IPS DF 6.9 (cell line): ENCODE measurements at places on chromosomes 7 and 10.

DNA sequence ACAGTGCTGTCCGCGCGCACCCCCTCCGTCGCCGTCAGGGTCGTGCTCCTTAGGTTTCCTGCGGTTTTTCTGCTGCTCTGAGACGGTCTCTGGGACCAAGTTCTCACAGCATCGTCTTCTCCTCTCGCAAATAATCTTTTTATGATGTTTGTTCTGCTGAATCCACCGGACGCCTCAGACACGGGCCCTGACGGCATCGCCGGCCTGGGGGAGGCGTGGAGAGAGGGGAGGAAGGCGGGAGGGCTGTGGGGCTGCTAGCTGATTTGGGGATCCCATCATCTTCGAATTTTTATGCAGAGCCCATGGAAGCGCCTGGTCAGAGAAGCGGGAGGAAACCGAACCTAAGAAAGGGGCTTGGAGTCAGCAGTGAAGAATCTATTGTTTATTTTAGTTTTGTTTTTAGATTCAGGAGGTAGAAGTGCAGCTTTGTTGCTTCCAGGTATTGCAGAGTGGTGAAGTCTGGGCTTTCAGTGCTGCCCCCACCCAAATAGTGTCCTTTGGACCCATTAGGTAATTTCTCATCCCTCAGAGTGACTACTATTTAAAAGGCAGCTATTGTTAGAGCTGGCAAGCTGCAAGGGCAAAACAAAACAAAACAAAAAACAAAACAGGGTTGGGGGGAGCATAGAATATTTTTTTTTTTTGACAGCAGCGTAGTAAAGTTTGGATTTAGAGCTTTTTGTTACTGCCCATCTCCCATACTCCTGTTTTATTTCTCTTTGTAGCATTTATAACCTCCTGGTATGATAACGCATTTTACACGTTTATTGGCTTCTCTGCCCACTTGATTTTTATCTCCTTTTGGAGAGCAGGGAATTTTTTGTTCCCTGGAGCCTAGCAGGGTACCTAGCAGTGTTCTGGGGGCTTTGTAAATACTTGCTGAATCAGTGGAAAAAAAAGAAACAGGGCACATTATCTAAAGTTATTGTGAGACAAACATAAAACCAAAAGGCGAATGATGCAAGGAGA, 92.6 kb downstream of the SPAG6 start:
- DNase-seq: no peak
- H3K4me3 ChIP-seq: peak overlapping the region; percentile 50; the same call in 1 of the 2 replicates
- no peaks in the 10 kb centered on the region for H3K36me3 ChIP-seq
- peaks cover 23% of the 10 kb centered on the region for H3K27me3 ChIP-seq
- H3K4me1 ChIP-seq: 0 out of 2 replicates have a peak, but pooled peaks cover 3% of the 10 kb centered on the region
- no peak overlapping the region for H3K27ac ChIP-seq

- H3K36me3 ChIP-seq: no peaks in the 10 kb centered on the region; the same call in 1 of the 2 replicates
- DNase-seq: no peak
Measured at GRCh38 chr10:283140-283479, 147.9 kb downstream of the ZMYND11 start.

DNA sequence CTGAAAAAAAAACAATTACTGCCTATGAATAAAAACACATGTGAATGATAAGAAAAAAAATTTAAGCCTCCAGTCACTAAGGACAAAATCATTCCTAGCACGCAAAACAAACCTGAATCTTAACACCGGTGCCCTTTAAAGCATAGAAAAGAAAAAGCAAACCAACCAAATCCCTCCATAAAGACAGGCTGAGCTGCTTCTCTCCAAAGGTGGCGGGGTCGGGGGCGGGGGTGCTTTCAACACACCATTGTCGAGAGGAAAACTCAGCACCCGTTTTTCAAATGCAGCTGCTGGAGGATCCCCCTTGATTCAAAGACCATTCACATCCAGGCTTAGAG, 1.4 kb downstream of the ST8SIA6 start:
- peak overlapping the region; percentile 54; the same call in 1 of the 2 replicates for H3K4me3 ChIP-seq

GRCh38 chr10:79898597-79899325, 50.1 kb downstream of the SFTPD start:
- peaks cover 2% of the 10 kb centered on the region; the same call in 1 of the 2 replicates for H3K27me3 ChIP-seq
- no peak for DNase-seq
- no peaks in the 10 kb centered on the region for H3K36me3 ChIP-seq
- no peaks in the 10 kb centered on the region for H3K4me1 ChIP-seq
- no peak overlapping the region for H3K27ac ChIP-seq

- no peaks in the 10 kb centered on the region for H3K27me3 ChIP-seq
- DNase-seq: no peak
- H3K27ac ChIP-seq: no peak overlapping the region
Measured at GRCh38 chr10:112173206-112173605, 10.4 kb downstream of the GPAM start.

DNA sequence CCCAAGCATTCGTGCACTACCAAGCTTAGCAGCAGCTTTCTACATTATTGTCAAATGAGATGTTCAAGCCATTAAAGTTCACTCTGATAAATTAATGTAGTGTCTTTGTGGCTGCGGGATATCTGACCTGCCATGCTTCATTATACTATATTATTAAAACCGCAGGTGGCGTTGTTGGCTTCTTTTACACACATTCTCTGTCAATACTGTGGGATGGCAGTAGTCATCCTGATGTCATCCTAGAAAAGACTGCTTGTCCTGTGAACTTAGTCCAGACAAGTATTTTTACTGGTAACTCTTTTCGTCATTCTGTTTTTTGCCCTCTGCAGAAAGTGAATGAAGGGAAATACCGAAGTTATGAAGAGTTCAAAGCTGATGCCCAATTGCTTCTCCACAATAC, 103.9 kb downstream of the ZMYND11 start:
- H3K27me3 ChIP-seq: no peaks in the 10 kb centered on the region
- DNase-seq: no peak
- no peak overlapping the region for H3K27ac ChIP-seq
- H3K4me3 ChIP-seq: no peak overlapping the region

DNA sequence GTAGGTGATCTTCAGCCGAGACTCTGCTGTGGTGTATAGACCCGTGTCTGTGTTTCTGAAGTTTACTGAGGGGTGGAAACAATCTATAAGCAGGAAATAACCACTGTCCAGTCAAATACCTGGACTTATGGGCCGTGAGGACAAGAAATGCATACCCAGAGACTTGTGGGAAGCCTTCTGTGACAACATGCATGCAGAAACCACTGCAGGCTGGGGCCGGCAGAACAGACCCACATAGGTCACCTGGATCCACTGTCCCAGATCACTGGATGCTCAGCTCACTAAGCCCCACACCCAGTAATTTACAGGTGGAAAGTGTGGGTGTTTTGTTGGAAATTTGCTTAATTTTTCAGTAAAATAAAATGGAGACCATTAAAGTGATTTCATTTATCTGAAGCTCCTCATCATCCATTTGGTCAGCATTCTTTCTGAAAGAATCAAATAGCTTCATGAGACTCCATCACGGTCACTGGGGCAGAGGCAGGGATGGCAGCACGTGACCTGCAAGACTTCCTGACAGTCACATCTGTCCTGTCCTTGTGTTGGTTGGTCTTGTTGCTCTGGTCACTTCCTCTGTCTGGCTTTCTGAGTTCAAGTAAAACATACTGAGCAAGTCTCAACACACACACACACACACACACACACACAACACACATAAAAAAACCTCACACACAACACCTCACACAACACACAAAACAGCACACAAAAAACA, 108.3 kb downstream of the TNS3 start:
- H3K4me1 ChIP-seq: peaks cover 15% of the 10 kb centered on the region
- H3K27me3 ChIP-seq: no peaks in the 10 kb centered on the region; the same call in 1 of the 2 replicates
- H3K4me3 ChIP-seq: no peak overlapping the region
- no peaks in the 10 kb centered on the region for H3K36me3 ChIP-seq

GRCh38 chr7:158802535-158803366, 26.6 kb downstream of the ESYT2 start:
- H3K27ac ChIP-seq: no peak overlapping the region
- DNase-seq: no peak
- H3K4me1 ChIP-seq: peaks cover 3% of the 10 kb centered on the region; the same call in 1 of the 2 replicates
- H3K4me3 ChIP-seq: no peak overlapping the region

DNA sequence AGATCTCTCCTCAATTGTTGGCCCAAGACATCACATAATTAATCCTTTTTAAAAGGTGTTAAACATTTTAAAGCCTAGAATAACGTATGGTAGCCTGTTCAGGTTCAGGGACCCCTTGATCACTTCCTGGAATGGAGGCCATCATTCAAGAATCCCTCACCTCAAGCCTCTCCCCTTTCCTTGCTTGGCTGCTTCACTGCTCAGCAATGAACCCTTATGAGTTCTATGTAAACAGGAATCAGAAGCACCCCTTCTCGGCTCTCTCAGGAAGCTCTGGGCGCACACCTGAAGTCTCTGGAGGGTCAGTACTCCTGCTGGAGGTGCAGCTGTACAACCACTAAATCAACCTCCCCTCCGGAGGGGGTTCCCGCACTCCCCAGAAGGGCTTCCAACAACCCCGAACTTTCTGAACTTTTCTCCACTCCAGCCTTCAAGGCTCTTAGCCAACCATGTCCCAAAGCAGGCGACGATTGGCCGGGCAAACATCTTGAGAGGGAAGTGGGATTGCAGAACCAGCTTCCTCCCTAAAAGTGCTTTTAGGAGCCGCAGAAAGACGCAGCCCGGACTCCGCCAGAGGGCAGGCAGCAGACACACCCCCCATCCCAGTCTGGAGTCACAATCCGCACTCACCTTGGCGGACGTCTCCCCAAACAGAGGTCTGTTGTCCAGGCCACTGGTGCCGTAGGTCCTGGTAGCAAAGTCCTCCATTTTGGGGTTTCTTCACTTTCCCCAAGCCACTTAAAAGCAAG, 562 bp downstream of the TMEM243 start:
- peak overlapping the region; percentile 97 for H3K4me3 ChIP-seq
- DNase-seq: no peak
- peaks cover 5% of the 10 kb centered on the region for H3K4me1 ChIP-seq
- no peak overlapping the region for H3K27ac ChIP-seq

DNA sequence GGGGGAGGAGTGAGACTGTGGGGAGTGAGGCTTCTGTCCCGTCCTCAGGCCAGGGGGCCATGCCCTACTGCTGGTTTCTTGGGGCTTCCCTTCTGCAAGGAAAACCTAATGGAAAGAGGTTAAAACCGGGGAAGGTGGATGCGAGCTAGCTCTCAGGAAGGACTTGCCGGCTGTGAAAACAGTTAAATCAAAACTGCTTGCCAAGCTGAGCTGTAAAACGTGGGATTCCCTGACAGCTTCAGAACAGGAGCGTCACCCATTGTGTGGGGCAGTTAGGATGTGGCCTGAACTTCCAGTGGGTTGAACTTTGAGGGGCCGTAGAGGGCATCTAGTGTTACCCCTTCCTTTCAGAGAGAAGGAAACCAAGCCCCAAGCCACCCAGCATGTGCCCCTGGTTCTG, 13.1 kb downstream of the TSPAN15 start:
- H3K4me3 ChIP-seq: no peak overlapping the region
- peaks cover 3% of the 10 kb centered on the region; the same call in 1 of the 2 replicates for H3K4me1 ChIP-seq
- H3K27me3 ChIP-seq: no peaks in the 10 kb centered on the region
- H3K27ac ChIP-seq: no peak overlapping the region
- DNase-seq: no peak
